ENCODE measurements at places on chromosomes 12 and 14.
A peak's percentile ranks its signal among the peaks of the same experiment; 100 is the strongest.

DNA sequence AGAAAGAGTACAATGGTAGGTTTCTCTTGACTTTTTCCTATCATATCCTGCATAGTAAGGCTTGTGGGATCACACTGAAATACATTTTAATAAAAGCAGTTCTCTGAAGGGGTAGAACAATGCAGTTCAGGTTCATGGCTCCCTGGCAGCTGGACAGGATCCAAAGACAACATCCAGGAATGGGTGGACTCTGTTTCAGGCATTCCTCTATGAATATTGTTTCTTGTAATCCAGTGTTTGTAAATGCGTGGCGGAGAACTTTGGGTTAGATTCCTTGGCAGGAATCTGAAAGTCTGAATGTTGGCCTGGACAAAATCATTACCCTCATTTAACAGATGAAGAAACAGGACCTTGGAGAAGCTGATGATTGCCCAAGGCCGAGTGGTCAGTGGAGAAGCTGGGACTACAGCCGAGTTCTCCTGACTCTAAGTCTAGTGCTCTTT lies 43.5 kb downstream of the SYNE2 start:
- no peak for DNase-seq

GRCh38 chr12:52203079-52203921 lies 11.5 kb upstream of the KRT80 start:
- DNase-seq: no peak

GRCh38 chr12:7869137-7869536 lies 3.6 kb downstream of the SLC2A14 start:
- no peak for DNase-seq

GRCh38 chr14:36935976-36936678 lies 236.3 kb downstream of the SLC25A21 start:
- DNase-seq: no peak

GRCh38 chr14:51862176-51862796 lies 1.9 kb downstream of the GNG2 start:
- DNase-seq: peak; percentile 26

DNA sequence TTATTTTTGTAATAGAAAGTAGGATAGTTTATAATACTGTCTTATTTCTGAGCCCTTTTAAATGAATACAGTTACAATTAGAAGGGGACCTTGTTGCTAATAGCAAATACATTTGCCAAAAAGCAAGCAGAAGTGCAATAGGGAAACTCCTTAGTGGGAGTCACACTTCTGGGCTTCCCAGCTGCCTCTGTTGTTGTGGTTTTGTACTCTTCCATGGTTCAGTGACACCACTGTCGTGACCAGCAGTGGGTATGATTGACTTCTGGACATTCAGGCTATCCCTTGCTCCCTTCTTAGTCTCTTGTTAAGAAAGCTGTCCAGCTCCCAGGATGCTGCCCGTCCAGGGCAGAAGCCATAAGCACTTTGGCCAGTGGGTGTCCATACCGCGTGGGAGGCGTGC lies 22.6 kb downstream of the TCTN1 start:
- DNase-seq: no peak

GRCh38 chr12:42741771-42742510 lies 152.4 kb upstream of the PRICKLE1 start:
- DNase-seq: no peak

- no peak for DNase-seq
Measured at GRCh38 chr12:79635676-79636075, 55.1 kb downstream of the PAWR start.

DNA sequence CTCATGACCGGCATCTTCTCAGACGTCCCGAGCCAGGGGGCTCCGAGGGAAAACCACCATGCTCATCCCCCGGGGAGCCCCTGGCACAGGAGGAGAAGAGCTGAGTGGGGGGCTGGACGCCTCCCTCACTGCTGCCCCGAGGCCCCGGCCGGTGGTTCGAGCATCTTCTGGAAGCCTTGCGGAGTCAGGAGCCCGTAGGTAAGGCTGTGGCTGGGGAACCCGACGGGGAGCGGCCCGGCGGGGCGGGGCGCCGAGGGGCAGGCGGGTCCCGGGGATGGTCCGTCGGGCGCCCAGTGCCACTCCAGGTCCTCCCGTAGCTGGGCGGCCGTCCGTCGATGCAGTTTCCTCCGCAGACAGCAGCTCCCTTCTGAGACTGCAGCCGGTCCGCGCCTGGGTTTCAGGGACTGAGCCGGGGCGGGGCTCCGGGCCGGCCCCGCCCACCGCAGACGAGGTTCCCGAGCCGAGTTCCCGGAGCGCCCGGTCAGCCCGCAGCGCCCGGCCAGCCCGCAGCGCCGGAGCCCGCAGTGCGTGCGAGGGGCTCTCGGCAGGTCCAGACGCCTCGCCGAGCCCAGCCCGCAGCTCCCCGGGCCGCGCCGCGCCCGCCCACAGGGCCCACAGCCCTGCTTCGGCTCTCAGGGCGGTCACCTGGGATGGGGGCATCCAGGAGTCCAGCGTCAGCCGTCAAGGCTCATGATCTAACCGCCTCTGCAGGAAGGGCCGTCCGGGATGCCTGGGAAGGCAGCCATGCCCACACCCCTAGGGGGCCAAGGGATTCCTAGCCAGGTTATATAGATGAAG lies at the start of gene PGF:
Gene PGF (minus strand): TSS at position 369 of the 798 bp plus-strand sequence. CDS start 355 bp downstream, at position 14.
- no peak for DNase-seq

- DNase-seq: no peak
Measured at GRCh38 chr12:68224613-68225285, 861 bp downstream of the IL26 start.

DNA sequence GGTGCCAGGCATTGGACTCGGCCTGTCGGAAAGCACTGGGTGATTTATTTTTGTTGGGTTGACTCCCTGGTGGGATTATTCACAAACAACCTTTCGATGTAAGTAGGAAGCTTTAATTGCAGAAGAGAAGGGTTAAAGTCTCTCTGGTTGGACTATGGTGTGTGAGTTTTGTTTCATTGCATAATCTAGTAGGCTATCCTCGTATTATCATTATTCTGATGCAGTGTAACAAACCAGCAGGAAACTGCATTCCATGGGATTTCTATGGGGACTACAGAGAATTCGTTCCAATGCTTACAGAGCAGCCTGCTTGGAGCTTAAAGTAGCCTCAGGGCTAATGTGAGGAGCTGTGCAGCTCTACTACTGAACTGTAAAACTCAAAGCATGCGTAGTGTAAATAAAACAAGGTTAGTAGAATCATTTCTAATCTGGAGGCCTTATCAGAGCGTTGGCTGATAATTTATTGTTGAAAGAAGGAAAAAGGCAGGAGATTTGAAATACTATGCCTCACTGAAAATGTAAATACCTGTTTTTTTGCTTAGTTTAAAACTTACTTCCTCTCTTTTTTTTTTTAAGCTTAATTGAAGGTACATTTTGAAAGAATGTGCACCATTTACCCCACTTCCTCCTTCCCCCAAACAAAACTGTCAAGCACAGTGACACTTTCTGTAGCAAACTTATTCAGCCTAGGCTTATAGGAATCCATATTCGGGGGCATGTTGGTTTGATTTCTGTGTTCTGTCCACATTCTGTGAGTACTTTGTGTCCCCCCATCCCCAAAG lies 226.7 kb downstream of the NPAS3 start:
- DNase-seq: no peak

DNA sequence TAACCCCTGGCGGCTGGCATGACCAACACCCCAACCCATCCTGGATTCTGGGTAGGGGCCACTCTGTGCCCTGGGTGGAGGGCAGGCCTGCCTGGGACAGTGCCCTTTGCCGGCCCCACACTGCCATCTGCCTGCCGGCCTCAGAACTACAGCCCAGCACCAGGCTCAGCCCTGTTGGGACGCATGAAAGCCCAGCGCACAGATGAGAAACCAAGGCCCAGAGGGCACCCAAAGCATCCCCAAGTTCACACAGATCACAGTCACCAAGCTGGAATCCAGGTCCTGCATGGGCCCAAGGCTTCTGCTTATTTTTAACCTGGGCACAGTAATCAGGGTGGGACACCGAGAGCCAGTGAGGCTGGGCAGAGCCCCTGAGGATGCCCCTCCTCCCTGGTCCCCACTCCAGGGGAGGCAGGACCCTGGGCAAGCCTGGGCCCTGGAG lies 26.2 kb downstream of the RFLNA start:
- peak; percentile 54 for DNase-seq

- no peak for DNase-seq
Measured at GRCh38 chr12:106239951-106240335, 7.9 kb downstream of the CKAP4 start.

GRCh38 chr12:5923751-5924150 lies 21.3 kb downstream of the ANO2 start:
- no peak for DNase-seq

DNA sequence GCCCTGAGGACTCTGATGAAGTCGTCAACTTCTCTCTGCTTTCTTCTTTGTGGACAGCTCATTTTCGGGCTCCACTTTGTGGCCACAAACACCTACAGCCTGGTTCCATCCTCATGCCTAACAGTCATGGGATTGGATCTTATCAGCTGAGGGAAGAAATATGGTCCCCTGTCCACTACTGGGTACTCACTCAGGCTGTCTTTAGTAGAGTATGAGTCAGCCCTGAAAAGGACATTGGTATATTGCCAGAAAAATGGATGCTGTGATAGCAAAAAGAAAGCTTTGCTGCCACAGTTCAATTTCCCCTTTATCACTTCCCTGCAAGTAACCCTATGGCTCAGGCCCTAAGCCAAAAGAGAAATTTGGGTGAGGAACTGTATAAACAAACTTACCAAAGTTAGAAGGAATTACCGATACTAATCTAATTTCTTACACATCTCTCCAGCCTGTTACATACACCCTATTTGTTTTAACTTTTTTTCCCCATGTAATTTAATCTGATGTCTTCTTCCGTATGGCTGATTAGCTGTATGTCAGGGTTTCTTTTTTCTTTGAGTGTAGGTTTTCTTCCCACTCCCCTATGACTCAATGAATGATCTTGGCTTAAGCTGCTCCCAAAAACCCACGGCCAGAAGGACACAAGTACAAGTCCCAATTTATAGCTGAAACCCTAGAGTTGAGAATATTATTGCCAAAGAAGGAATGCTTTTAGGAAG lies 29.1 kb downstream of the MTHFD1 start:
- DNase-seq: no peak

DNA sequence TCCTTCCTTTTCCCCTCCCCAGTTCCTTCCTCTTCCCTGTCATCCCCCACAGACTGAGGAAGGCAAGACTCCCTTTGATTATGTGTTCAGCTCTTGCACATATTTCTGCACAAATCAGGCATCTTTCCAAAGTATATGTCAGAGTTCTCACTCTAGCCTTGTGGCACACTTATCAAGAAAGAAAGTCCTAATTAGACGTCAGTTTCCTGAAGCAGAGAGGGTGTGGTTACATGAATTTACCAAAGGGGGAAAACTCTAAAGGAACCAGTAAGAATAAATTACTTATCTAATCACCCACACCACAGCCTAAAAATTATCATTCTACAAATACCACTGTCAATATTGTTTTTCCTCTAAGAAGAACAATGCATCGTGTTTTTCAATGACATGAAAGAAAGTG lies 120.7 kb upstream of the GRIP1 start:
- no peak for DNase-seq

DNA sequence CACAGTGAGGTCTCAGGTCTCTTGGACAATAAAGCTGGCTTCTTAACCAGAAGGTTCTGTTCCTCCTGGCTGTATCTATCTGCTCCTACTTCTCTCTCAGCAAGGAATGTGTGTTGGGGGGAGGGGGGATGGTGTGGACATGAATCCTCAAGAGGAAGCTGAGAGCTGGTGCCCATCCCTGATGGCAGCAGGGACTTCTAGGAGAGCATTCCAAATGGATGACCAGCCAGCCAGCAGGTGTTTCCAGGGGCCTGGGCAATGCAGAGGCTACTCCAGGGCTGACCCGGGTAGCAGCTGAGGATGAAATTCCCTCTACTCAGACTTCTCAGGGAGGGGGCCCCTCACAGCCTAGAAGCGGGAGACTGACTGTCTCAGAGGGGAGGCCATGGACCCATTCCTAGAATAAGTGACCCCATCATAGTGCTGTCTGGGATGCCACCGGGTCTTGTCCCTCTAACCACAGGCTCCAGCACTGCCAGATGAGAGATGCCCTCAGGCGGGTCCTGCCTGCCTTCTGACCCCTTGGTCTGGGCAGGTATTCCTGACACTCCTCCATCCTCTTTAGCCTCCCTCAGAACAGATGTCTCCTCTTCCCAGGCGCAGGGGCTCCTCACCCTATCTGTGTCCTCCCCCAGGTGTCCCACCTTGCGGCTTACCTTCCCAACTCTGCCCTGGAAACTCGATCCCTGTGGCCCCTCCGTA lies 1.2 kb downstream of the RAB15 start:
- DNase-seq: no peak

- no peak for DNase-seq
Measured at GRCh38 chr12:48454667-48455066, 17.7 kb upstream of the ANP32D start.

- no peak for DNase-seq
Measured at GRCh38 chr12:39413836-39414771, 28.8 kb downstream of the KIF21A start.

DNA sequence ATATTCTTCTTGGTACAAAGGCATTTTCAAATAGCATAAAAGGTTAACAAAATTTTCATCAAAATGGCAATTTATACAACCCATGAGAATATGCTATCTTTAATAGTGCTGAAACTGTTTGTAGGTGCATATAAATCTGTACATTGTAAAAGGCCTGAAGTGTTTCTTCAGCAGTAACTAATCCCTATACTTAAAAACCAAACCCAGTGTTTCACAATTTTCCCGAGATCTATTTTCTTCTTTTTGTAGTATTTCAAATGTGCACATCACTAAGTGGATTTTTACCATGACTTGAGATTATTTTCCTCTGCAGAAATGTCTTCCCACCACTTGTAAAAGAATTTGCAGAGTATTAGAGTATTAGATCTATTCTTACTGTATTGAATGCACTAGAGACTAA lies 76.5 kb downstream of the FERMT2 start:
- DNase-seq: no peak

GRCh38 chr14:98786456-98786855 lies 485.5 kb downstream of the BCL11B start:
- DNase-seq: no peak

DNA sequence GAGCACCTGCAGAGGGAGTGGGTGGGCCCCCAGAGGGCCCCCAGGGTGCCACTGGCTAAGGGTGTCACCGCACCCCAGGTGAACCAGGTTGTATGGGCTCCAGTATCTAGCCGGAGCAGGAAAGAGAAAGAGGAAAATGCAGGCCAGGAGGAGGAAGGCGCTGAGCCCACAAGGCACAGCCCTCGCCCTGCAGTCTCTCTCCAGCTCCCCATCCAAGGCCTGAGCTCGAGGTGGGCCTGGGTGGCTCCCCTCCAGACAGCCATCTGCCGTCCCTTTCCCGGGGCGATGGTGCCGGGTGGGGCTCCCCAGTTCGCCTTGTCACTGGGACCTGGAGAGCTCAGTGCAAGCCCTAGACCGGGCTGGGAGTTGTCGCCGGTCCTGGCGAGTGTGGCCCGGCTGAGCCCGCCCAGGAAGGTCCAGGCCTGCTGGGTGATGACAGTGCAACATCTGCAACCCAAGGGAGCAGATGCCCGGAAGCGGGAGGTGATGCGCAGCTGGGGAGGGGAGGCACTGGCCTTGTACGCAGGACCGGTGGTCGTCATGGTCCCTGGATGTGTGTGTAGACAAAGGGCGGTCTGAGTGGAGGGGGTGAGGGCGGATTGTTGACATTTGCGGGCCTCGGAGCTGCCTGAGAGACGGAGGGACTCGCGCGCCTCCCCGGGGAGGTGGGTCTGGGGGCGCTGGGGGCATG lies 716 bp downstream of the TMEM179 start:
- no peak for DNase-seq

Data from activated T-cell treated with anti-CD3 and anti-CD28 coated beads, Interleukin-2, amount 50 U/mL, for 4 hours (primary cell).